ENCODE measurements at places on chromosomes 16 and 17.

GRCh38 chr16:48383877-48384519 is 1.2 kb downstream of the SIAH1 start:
- no peak for DNase-seq

- peak; percentile 83 for DNase-seq
Measured at GRCh38 chr17:1995321-1995892, 29.7 kb downstream of the RTN4RL1 start.

DNA sequence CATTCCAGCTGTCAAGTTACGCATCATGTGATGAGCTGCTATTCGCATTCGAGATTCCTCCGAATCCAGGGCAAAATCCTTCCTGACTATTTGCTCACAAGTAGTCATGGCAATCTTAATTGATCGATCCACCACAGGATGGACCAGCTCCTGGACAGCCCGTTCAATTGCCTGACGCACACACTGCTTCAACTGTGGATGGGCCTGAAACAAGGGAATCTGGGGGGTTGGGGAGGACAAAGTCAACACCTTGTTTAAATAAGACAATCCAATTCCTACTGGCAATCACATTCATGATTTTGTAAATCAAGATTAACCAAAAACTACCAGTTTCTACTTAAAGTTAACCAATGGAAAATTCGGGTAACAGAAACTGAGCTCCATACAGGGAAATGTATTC is 28.4 kb downstream of the SETD6 start:
- DNase-seq: no peak

DNA sequence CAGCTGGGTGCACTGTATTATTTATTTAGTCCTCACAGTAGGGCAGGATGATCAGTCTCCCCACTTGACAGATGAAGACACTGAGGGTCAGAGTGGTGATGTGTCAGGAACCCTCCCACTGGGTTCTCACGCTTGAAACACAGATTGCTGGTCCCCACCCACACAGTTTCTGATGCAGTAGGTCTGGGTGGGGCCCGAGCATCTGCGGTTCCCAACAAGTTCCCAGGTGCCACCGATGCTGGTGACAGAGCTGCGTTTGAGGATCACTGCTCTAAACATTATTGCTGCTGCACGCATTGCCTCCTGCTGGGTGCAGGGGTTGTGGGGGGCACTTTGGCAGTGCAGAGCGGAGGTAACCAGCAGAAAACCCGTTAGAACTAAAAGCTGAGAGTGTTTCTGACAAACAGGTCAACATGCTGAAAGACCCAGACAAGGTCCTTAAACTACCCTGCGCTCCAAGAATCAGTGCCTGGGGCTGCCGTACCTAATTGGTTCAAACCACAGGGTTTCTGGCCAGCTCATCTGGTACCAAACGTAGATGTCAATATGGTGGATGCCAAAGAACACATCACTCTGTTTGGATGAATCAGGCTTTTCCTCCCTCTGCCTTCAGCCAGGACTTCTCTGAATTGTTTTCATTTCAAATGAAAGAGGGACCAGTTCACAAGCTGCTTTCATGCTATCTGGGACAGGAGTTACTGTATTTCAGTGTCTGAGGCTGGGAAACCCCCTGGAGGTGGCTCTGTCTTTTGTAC is 76.0 kb downstream of the ABCC1 start:
- no peak for DNase-seq

- DNase-seq: no peak
Measured at GRCh38 chr17:81148571-81148970, 16.7 kb upstream of the PVALEF start.

DNA sequence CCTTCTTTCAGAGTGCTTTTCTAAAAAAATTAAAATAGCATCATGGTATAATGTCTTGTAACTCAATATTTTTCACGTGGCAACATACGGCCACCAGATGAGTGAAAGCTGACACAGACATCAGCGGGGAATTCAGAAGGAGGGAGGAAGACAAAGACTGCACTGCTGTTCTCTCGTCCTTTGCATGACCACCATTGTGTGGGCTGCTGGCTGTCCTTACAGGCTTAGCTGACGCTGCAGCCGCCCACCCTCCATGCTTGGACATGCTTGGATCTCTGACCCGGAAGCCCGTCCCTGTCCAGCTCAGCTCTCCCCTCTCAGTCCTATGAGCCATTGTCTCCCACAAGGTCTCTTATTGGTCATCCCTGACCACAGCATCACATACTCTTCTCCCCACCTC is 11.4 kb upstream of the MLYCD start:
- DNase-seq: no peak

- no peak for DNase-seq
Measured at GRCh38 chr16:86099326-86099725, 200.4 kb downstream of the IRF8 start.

DNA sequence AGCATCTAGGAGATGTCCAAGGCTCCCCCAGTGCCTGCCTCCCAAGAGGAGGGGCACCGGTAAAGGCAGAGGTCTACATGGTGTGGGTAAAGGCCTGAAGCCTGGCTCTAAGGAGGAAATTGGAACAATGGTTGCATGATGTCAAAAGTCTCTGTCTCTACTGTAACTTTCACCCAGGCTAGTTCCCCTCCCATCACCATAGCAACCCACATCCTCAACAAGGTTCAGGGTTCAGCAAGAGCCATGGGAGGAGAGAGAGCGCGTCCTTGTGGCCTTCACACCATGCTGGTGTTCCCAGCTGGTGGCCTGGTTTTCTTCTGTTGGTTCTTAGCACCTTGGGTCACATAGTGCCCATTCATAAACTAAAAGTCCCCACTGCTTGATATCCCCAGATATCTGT is 196.7 kb upstream of the CDH5 start:
- DNase-seq: no peak

DNA sequence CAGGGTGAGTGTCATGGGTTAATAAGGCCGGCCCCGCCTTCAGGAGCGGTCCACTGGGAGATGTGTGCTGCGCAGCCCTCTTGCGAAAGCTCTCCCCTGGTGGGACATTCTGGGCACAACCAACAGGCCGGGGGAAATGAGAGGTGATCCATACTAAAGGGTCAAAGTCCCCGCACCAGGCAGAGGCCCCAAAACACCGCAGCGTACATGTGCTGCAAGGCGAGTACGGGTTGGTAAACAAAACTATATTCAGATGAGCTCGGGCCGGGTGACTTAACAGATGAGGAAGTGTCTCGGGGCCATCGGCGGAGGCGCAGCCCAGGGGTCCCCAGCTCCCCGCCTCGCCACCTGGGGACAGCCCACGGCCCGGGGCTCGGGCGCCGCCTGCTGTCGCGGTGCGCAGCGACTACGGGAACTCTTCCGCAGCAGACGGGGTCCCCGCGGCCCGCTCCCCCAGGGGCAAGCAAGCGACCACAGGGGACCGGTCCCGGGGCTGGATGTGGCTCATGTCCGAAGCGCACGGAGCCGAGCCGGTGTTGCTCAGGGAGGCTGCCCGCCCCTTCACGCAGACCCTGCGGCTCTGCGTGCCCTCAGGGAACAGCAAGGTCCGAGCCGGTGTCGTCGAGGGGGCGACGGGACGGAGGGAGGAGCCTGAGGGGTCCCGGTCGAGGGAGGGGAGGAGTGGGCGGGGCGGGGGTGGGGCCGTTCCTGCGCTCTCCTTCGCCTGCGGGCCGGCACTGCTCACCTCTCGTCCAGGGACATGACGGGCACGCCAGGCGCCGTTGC is at the start of gene RAB37:
Gene RAB37 (plus strand): TSS at position 744 of the 786 bp plus-strand sequence. CDS start 17 bp downstream, at position 761.
- no peak for DNase-seq

DNA sequence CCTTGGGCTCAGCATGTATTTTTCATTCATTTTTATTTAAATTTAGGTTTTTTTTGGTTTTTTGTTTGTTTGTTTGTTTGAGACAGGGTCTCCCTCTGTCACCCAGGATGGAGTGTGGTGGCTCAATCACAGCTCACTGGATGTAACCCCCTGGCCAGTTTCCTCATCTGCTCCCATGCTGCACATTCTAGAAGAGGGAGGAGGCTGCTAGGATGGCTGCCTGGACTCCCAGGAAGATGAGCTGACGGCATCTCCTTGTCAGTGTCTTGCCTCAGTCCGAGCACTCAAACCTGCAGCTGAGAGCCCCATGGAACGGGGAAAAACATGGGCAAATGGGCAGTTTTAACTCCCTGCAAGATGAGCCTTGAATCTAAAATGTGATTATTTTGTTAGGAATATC is 7.5 kb downstream of the MEAK7 start:
- DNase-seq: no peak

GRCh38 chr16:4260360-4260759 is 12.5 kb downstream of the TFAP4 start:
- peak; percentile 90 for DNase-seq

- no peak for DNase-seq
Measured at GRCh38 chr16:60295451-60295850, 1561.3 kb upstream of the GOT2 start.

GRCh38 chr16:87115646-87116045 is 201.5 kb downstream of the C16orf95 start:
- no peak for DNase-seq

DNA sequence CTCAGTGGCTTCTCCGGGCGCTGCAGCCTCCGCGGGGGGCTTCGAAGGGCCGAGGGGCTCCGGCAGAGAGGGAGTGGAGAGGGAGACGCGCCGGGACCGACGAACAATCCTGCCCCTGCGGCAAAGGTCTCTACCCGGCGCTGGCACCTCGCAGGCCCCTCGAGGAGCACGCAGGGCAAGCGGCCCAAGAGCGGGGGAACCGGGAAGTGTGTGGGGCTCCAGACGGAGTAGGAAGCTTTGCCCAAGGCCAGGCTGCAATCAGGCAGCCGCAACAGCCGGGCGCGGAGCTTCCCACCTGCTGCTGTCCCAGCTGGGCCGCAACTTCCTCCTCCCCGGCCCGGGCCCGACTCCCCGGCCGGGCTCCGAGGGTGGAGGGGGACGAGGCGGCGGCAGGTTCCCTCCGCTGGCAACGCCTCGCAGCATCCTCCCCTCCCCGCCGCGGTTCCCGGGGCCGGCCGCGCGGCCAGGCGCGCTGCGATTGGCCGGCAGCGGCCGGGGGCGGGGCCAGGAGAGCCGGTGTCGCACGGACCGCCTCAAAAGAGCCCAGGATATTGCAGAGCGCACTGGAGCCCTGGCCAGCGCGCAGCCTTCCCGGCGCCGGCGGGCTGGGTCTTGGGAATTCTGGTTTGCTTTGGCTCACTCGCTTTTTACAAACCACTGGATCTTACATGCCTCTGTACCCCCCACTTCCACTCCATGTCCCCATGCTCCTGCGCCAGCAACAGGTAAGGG is at the start of gene KCNJ2:
Gene KCNJ2 (plus strand): TSS at position 556 of the 732 bp plus-strand sequence. CDS start 5,508 bp downstream, outside the sequence.
- DNase-seq: no peak

- no peak for DNase-seq
Measured at GRCh38 chr17:32161029-32161428, 18.7 kb downstream of the RHOT1 start.

- DNase-seq: no peak
Measured at GRCh38 chr16:57530104-57530521, 6.3 kb downstream of the CCDC102A start.

- peak; percentile 85 for DNase-seq
Measured at GRCh38 chr17:48505788-48506187, 25.0 kb downstream of the HOXB1 start.

- DNase-seq: no peak
Measured at GRCh38 chr17:29100296-29100695, 57.4 kb downstream of the PIPOX start.

DNA sequence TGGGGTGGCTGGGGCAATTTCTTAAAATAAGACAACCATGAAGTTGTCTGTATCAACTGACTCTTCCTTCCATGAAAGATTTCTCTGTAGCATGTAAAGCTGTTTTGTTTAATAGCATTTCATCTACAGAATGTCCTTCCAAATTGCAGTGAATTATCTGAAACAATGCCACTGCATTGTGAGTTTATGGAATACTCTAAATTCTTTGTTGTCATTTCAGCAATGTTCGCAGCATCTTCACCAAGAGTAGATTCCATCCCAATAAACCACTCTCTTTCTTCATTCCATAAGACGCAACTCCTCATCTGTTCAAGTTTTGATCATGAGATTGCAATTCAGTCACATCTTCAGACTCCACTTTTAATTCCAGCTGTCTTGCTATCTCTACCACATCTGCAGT is 54.6 kb downstream of the CPPED1 start:
- no peak for DNase-seq

GRCh38 chr17:68437979-68438822 is 19.1 kb downstream of the WIPI1 start:
- no peak for DNase-seq

- peak; percentile 89 for DNase-seq
Measured at GRCh38 chr17:31495022-31495885, 103.8 kb downstream of the RAB11FIP4 start.

DNA sequence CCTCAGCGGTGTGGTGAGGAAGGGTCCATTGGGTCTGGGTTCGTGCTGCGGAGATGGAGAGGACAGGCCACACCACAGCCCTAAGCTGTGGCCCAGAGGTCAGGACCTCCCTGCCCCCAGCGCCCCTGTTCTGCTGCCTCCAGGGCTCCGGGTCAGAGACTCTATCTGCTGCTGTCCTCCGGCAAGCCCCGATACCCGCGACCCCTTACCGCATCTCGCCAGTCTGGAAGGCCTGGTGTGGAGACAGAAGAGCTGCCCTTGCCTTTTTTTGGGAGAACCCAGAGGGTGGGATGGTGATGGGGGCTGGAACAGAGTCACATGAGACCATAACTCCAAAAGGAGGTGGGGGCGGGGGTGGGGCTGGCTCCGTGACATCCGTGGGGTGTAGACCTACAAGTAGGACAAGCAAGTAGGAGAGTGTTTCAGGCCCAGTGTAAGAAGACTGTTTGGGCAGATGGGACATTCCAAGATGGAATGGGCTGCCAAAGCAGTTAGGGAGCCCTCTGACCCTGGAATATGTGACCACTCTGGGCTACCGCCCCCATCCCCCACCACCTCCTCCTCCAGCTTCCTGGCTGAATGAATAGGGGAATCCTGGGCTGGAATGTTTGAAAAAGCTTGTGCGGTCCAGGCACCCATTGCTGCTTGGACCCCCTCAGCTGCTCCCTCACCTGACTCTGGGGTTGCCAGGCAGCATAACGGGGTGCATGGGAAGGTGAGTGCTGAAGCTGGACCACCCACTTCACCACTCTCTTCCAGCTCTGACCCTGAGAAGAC is 1.4 kb downstream of the XYLT2 start:
- no peak for DNase-seq

DNA sequence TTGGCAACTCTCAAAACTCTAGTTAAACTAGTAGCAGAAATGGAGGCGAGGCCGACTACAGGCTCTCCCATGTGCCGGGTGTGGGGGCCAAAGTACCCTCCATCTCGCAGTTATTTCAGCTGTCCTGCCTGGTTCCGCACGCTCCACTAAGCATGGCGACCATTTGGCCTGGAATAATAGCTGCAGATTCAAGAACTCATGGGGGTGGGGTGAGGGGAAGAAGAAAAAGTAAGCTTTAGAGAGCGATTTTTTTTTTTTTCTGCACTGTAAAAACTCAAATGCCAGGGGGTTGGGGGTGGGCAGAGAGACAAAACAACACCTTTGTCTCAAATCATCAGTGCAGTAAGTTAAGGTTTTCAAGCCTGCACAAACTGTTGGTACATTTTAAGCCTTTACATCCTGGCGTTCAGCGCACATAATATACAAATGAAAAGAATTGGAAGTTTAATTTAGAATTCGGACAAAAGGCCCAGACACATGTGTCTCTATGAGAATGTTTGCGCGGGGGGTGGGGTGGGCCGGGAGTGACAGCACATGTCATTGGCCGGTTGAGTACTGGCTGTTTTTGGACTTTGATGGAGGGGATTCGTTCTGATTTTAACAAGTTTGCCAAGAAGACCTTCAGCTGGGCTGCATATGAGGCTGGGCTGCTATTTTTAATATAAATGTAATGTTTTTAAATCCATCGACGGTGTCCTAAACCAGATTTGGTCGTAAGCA is 694.7 kb upstream of the SALL1 start:
- DNase-seq: peak; percentile 7

All from DMS79 treated with DMSO at 0.1 percent for 48 hours (cell line).